Sigmoid colon (tissue), 7 donors: ENCODE measurements at places on chromosomes 3 and 15.

DNA sequence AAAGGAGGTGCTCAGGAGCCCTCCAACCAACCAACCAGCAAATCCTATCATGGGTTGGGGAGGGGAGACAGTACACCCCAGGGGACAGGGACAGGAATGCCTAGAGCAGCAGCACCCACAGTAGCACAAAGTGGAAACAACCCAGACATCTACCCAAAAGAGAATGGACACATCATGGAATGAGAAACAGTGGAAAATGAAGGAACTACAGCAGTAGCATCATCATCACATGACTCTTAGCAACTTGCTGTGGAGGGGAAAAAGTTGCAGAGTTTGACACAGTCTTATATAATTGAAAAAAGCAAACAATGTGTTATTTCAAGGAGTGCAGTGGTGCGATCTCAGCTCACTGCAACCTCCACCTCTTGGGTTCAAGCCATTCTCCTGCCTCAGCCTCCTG, 11.0 kb downstream of the C3orf22 start:
- no peak overlapping the region for H3K27ac ChIP-seq
- DNase-seq: peak; percentile 19
- no peaks in the 10 kb centered on the region for H3K36me3 ChIP-seq
- H3K4me3 ChIP-seq: no peak overlapping the region
- H3K4me1 ChIP-seq: no peaks in the 10 kb centered on the region

- H3K36me3 ChIP-seq: no peaks in the 10 kb centered on the region
- no peaks in the 10 kb centered on the region for H3K27me3 ChIP-seq
Observed at GRCh38 chr15:73927003-73927475, 777 bp downstream of the LOXL1 start.

DNA sequence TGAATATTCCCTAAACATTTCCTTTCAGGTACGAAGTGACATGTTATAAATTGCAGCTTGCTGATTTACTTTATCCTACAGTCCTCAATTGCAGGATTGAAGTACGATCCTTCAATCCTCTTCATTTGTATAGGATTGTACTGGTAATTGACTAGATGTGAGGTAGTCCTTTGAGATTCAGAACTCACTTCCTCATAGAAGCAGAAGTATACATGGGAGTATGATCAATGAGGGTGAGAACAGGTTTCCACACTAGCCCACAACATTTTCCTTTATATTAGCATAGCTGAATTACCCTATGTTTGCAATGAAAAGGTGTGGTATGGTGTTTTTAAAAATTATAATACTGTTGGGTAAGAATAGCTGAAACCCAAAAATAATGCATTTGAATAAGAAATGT, 160.0 kb upstream of the UMPS start:
- H3K27ac ChIP-seq: no peak overlapping the region
- no peaks in the 10 kb centered on the region for H3K27me3 ChIP-seq
- H3K4me1 ChIP-seq: peaks cover under 1% of the 10 kb centered on the region

GRCh38 chr3:15711281-15711680, 86.5 kb downstream of the ANKRD28 start:
- no peak for DNase-seq
- peaks cover 11% of the 10 kb centered on the region for H3K4me1 ChIP-seq

- H3K4me3 ChIP-seq: no peak overlapping the region
- H3K4me1 ChIP-seq: no peaks in the 10 kb centered on the region
- DNase-seq: no peak
- H3K36me3 ChIP-seq: no peaks in the 10 kb centered on the region
- no peaks in the 10 kb centered on the region for H3K27me3 ChIP-seq
Observed at GRCh38 chr3:182786564-182787196, 6.6 kb upstream of the ATP11B start.

DNA sequence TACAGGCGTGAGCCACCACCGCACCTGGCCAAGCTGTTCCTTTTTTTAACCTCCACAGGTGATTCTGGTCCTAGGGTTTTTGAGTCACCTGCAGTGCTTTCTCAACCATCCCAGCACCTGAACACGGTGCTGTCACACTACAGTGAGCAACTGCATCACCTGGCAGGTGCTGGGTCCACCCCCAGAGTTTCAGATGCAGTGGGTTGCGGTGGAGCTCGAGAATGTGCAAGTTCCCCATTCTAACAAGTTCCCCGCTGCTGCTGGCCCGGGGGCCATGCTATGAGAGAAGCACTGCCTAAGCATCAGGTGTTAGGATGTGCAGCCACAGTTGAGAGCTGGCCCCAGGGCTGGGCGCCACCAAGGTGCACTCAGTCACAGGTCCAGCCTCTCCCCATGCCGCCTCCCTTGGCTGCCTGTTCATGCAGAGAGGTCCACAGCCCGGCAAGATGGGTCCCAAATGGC, 18.0 kb downstream of the ISG20 start:
- H3K36me3 ChIP-seq: no peaks in the 10 kb centered on the region
- H3K4me1 ChIP-seq: no peaks in the 10 kb centered on the region
- DNase-seq: peak; percentile 59
